Activated CD4-positive, alpha-beta T cell treated with anti-CD3 and anti-CD28 coated beads, Interleukin-2, amount 10 ng/mL, durations not matched to agents 24 days and 14 days (primary cell): ENCODE measurements at places on chromosomes 7 and 10. TPM values are rescaled to one million over a fixed set of nuclear protein-coding genes. Genes with fewer than 3 reads are reported as not detected.
A peak's percentile ranks its signal among the peaks of the same experiment; 100 is the strongest.

DNA sequence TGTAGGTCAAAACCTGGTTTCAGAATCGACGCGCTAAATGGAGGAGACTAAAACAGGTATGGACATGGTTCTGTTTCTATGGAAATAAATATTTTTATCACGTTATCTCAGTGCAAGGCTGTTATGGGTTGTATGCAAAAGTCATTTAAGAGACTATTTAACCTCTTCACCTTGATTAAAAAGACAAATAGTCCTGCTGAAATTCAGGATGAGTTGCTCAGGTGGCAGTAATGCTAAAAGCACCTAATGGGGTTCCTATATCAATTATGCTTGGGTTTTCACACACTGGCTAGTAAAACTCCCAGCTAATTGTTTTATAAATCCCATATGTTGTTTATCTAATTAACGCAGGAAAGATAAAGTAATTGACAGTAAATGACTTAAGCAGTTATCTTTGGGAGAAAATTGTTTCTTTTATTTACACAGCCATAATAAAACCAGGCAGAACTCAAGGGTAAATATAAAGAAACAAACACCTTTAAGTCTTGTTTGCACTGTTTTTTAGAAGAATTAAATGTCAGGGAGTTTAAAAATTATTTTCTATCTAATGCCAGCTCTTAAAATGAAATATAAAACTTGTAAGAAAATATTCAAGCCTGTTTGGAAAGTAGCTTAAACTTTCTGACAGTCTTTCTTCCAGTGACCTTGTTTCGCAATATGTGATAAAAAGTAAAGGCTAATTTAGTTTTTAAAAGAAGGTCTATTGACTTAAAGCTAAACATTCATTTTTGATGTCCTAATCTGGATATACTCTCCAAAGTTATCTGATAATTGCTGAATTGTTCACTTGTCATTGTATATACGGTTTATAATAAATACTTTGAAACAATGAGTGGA is 3.2 kb downstream of the HHEX start:
- DNase-seq, result no peak
- peak overlapping the region; percentile 39 for H3K4me3 ChIP-seq
- no peak overlapping the region for H3K27ac ChIP-seq
- H3K36me3 ChIP-seq, result no peaks in the 10 kb centered on the region
- H3K27me3 ChIP-seq, result peaks cover 76% of the 10 kb centered on the region

DNA sequence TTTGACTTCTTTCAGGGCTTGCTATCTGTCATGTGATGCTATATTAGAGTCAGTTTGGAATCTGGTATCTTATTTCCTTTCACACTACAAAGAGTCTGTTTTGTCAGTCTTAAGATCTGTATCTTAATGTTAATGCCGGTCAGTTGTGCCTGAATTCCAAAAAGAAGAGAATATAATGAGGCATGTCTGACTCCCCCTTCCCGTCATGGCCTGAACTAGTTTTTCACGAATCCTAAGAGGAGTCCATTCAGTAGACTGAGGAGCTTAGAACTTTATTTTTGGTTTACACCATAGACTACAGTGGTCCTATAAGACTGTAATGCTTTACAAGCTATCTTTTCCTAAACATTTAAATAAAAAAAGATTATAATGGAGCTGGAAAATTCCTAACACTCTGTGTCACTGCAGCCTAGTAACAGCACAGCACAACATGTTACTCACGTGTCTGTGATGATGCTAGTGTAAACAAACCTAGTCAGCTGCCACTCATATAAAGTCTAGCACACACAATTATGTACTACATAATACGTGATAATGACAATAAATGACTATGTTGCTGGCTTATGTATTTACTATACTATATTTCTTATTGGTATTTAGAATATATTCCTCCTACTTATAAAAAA is 50.6 kb downstream of the VPS41 start:
- DNase-seq, result no peak
- H3K4me1 ChIP-seq, result peaks cover 8% of the 10 kb centered on the region
- H3K27ac ChIP-seq, result no peak overlapping the region
- H3K4me3 ChIP-seq, result no peak overlapping the region
- H3K36me3 ChIP-seq, result peaks cover 6% of the 10 kb centered on the region

DNA sequence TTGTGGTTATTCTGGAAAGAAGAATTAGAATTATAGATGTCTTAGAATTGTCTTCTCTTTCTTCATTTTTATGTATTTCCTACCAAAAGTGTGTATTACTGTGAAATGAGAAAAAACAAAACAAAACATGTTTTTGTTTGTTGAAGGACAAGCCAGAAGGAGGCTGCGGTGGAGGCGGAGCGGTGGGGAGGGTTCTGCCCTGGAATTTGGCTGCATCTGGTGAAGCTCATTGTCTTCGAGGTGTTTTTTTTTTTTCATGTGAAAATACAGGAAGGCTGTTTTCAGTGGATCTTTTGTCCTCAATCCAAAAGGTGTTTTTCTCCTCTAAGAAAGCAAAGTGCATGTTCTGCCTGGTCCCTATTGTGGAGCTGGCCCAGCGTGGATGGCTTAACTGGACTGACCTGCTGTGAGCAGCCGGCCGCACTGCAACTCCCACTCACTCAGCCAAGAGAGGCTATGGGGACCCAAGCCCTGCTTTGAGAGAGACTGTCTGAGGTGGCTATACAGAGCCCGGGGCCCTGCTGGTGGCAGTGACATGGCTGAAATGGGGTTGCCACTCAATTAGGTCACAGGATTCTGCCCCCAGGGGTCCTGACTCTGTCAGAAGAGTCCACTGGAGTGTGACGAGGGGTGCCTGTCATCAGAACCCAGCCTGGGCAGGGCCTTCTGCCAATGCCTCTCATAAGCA is 184.9 kb upstream of the MKI67 start:
- no peaks in the 10 kb centered on the region for H3K4me1 ChIP-seq
- H3K27me3 ChIP-seq, result no peaks in the 10 kb centered on the region
- no peak overlapping the region for H3K4me3 ChIP-seq
- H3K27ac ChIP-seq, result no peak overlapping the region
- H3K36me3 ChIP-seq, result no peaks in the 10 kb centered on the region

DNA sequence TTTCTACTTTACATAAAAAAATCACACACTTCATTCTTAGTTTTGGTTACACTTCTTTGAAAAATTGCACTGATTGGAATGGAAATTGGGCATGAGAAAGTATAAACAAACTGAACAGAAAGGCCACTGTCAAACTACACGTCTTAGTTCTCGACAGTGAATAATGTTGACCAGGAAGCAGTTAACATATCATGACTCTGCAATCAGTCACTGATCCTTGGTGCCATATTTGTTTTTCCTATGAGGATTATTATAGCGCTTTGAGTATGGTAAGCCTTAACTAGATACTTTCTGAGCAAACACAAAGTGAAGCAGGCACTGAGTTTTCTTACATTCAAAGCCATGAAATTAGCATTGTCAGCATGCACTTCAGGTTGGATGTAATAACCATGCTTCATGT is 495.1 kb upstream of the ANKRD30A start:
- H3K27ac ChIP-seq, result no peak overlapping the region
- H3K4me1 ChIP-seq, result no peaks in the 10 kb centered on the region
- H3K36me3 ChIP-seq, result no peaks in the 10 kb centered on the region
- DNase-seq, result no peak
- no peaks in the 10 kb centered on the region for H3K27me3 ChIP-seq

DNA sequence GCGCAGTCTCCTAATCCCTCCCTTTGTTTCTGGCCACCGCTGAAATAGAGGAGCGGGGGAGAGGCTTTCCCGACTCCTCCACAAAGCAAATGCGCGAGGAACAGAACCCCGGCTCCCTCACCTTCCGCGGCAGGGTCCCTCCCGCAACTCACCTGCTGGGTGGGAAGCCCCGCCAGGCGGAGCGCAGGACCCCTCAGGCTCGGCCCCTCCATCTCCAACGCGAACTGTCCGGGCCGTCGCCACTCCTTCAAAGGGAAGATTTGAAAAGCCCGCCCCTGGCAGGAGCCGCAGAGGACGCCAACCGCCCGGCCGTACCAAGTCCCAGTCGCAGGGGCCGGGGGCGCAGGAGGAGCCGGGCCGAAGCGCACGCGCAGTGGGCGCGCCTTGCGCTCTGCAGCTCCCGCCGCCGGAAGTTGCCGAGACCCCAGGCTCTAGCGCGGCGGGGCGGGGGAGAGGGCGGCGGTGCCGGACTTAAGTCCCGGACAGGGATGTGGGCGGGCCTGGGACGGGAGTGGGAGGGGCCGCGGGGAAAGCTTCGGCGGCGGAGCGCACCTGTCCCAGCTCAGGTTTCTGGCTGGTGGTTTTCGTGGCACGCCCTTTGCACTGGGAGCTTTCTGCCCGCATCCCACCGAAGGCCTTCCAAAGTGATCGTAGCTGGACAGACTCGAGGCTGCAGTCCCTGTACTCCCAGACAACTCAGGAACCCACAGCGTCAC is at the start of gene RTKN2:
Gene RTKN2, minus strand, starts transcription at position 446 of the 716 bp plus-strand sequence. Its CDS starts 234 bp downstream, at position 212.
- H3K27ac ChIP-seq, result peak within 1 kb of the TSS; percentile 56
- peaks cover 20% of the 10 kb centered on the region for H3K4me1 ChIP-seq
- H3K36me3 ChIP-seq, result no peaks in the 10 kb centered on the region
- H3K4me3 ChIP-seq, result peak within 1 kb of the TSS; percentile 86

EFCAB10 gene
- total RNA-seq, result not detected in 2 replicates

OR2A42 gene
- total RNA-seq, result not detected in 2 replicates

MCM7 gene
- 464 and 469 TPM in 2 replicates for total RNA-seq

DNA sequence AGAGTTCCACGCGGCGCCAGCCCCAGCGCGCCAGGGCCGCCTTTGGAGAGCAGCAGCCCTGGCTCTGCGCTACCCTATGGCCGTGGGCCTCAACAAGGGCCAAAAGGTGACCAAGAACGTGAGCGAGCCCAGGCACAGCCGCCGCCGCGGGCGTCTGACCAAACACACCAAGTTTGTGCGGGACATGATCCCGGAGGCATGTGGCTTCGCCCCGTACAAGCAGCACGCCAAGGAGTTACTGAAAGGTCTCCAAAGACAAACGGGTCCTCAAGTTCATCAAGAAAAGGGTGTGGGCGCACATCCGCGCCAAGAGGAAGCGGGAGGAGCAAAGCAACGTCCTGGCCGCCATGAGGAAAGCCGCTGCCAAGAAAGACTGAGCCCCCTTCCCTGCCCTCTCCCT is 144.1 kb downstream of the SRPK2 start:
- no peak overlapping the region for H3K27ac ChIP-seq
- H3K4me1 ChIP-seq, result peaks cover 7% of the 10 kb centered on the region
- H3K36me3 ChIP-seq, result no peaks in the 10 kb centered on the region
- H3K27me3 ChIP-seq, result no peaks in the 10 kb centered on the region
- DNase-seq, result no peak
- no peak overlapping the region for H3K4me3 ChIP-seq

PDGFA gene
- 12.2 and 12.9 TPM in 2 replicates for total RNA-seq

STEAP1 gene
- total RNA-seq, result 1.1 and 1.4 TPM in 2 replicates

CDC14C gene
- total RNA-seq, result not detected in 2 replicates

TMEM213 gene
- total RNA-seq, result 0.09 TPM in 1 of 2 replicates, not detected in the other

STRIP2 gene
- 86.6 and 89.6 TPM in 2 replicates for total RNA-seq

GRCh38 chr7:54705436-54705835 is 53.6 kb downstream of the SEC61G start:
- no peaks in the 10 kb centered on the region for H3K4me1 ChIP-seq
- H3K27me3 ChIP-seq, result no peaks in the 10 kb centered on the region
- no peak overlapping the region for H3K4me3 ChIP-seq
- no peaks in the 10 kb centered on the region for H3K36me3 ChIP-seq
- DNase-seq, result no peak

DNA sequence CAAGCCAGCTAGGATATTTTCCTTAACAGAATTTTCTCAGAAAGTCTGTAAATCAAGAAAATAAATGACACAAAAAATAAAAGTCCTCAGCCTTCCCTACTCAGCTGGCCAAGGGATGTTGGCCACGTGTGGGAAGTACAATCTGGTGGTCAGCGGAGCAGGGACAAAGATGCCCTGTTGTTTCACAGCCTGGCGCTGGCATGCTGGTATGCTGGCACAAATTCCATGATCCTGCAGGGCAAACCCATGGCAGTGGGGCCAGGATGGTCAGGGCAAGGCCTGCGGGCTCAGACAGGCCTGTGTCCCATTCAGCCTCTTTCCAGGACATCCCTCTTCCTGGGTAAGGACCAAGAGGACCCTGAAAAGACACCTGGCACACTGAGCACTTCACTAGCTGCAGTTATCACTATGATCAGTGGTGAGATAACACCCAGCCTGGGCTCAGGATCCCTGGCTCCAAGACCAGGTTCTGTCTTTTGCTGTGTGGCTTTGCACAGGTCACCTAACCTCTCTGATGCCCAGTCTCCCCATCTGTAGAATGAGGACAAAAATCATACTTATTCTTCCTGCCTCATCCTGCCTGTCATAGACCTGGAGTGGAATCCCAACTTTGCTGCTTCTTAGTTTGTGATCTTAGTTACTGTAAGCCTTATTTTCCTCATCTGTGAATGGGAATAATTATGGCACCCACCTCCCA is 10.8 kb upstream of the HSPA12A start:
- no peak overlapping the region for H3K27ac ChIP-seq
- no peak overlapping the region for H3K4me3 ChIP-seq
- no peaks in the 10 kb centered on the region for H3K36me3 ChIP-seq
- H3K27me3 ChIP-seq, result peaks cover 13% of the 10 kb centered on the region
- no peak for DNase-seq
- H3K4me1 ChIP-seq, result no peaks in the 10 kb centered on the region

DNA sequence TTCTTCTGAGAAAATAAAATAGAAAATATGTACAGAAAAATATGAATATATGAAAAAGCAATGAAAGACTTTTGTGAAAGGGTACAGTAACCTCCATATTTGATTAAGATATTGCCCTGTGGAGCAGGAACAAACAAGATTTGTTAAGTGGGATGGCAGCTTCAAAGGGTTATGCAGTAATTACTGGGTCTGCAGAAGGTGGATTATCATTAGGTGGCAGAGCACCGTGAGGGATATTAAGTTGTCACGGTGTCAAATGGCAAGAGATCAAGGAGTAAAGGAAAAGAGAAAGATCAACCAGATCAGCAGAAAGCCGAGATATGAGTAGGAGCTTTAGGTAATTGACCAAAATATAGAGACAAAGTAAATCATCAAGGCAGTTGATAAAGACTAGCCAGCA is 44.1 kb downstream of the DGKB start:
- H3K27me3 ChIP-seq, result no peaks in the 10 kb centered on the region
- no peaks in the 10 kb centered on the region for H3K36me3 ChIP-seq
- no peaks in the 10 kb centered on the region for H3K4me1 ChIP-seq

DNA sequence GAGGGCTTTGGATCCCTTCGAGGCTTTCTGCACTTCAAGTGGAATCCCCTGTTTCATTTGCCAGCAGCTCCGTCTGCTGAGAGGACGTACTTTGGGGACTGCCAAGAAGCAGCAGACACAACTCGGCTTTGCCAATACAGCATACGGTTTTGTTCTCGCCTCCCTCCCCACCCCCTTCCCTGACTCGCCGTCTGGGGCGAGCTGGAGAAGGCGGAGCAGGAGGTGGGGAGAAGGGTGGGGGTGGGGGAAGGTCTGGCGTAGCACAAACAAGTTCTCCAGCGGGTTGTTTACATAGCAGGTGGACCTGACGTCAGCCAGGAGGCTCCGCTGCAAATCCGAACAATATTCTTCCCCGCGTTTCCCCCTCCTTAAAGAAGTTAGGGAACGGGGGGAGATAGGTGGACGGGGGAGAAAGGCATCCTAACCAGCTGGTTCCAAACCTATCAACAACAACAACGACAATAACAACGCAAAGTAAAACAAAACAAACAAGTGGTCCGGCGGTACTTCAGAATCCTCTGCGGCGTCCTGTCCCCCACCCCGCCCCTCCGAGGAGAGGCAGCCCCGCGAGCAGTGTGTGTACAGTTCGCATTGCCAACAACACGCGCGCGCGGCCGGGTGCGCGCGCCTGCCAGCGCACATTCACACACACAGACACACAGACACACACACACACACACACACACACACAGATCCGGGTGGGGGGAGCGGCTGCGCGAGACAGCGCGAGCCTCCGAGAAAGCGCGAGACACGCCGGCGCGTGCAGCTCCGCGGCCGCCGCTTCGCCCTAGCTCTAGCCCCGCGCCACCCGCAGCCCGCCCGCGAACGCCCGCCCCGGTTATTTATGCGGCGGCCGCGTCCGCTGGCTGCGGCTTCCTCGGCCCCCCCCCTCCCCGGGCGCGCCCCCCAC is 167.0 kb upstream of the PPP1R3A start:
- DNase-seq, result peak; percentile 78
- peak overlapping the region; percentile 87 for H3K4me3 ChIP-seq
- peak overlapping the region; percentile 72 for H3K27ac ChIP-seq
- H3K27me3 ChIP-seq, result peaks cover 77% of the 10 kb centered on the region

ARMC10 gene
- total RNA-seq, result 53.4 and 56.5 TPM in 2 replicates
